Activated CD4-positive, alpha-beta T cell treated with anti-CD3 and anti-CD28 coated beads, Interleukin-2, amount 10 ng/mL, durations not matched to agents 7 days and 5 days (primary cell): ENCODE measurements at places on chromosomes 6 and 20.
A peak's percentile ranks its signal among the peaks of the same experiment; 100 is the strongest.

DNA sequence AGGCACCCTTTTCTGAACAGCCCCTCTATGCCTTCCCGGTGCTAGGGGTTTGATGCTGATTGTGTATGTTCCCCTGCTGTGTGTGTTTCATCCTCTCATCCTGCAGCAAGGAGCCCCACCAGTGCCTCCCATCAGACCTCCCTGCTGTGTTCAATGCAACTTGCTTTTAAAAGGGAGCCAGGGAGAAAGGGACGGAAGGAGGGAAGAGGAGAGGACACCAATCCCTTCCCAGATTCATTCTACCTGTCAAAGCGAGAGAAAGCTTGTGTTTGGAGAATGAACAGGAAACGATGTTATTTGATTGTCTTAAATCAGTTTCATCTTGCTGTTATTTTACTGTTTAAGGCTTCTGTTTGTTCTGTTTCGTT lies 259.2 kb downstream of the ADGB start:
- no peak for DNase-seq

DNA sequence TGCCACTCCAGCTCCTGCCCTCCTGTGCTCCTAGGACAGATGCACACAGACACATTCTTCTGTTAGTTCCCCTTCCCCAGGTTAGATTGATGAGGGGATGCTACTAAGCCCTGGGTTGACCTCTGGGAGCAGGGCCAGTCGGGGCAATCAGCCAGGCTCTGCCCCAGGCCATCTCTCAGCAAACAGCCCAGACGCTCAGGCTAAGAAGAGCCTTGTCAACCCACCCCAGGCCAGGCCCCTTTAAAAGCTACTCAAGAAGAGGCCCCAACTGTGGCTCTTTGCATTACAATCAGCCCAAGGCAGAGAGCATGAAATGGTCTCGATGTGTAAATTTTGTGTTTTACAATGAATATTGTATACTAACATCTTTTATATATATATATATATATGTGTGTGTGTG lies 107.4 kb downstream of the TFAP2A start:
- no peak for DNase-seq

DNA sequence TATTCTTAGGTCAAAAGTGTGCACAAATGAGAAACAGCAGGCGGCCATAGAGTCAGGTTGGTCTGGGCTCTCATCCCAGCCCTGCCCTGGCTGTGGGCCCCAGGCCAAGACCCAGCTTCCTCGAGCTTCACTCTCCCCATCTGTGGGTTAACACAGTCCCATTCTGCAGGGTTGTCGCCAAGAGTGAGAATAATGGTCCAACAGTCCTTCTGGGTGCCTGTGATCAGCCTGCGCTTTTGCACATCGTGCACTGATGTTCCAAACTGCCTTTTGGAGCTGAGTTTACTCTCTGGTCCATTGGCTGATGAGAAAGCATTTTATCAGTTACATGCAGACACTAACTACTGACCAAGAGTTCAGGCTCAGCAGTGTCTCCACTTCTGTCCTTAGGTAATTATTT lies 82.6 kb downstream of the INSM1 start:
- DNase-seq: no peak

- DNase-seq: no peak
These were observed 19.5 kb downstream of the DUSP22 start for GRCh38 chr6:311679-312220.

DNA sequence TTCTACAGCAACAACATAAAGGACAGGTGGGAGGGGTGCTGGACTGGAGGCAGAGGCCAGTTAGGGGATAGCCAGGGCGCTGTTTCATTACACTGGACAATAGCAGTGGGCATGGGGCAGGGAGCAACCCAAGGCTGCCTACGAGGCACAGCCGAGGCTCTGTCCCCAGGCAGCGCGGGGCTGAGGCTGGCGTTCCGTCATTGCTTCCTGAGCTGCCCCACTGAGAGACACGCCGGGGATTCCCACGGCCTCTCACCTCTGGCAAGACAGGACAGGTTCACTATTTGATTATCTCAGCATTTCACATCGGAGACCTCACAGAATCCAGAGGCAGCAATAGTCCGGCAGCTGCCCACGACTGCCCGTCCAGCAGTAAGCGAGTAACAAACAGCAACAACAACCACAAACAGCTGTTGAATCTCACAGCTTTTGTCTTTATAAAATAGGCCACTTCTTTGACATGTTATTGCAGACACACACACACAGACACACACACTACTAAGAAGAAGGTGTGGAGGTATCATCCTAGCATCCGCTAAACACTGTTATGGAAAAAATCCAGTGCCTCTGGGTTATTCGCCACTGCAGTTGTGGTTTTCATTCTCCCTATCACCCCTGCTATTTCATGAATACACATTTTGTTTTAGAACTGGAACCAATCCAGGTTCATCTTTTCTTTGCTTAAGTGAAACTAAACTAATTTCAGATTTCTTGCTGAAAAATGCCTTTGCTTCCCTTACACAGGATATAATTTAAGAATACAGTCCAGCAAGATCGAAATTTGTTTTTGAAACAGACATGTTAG lies 19.5 kb downstream of the KIF25 start:
- DNase-seq: no peak

- no peak for DNase-seq
These were observed 140.0 kb upstream of the NUP153 start for GRCh38 chr6:17846762-17847161.

DNA sequence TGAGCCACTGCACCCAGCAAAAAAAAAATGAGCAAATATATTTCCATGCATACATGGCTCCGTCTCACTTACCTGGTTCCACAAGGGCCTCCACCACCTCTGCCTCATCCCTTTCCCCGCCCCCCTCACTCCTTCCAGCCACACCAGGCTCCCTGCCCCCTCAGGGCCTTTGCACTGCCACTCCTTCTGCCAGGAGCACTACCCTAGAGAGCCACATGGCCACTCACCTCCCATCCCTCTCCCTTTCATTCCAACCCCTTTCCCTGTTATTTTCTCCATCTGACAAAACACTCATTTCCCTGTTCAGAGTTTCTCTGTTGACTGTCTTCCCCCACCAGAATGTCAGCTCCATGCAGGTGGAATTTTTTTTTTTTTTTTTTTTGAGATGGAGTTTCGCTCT lies 12.8 kb downstream of the SNAI1 start:
- no peak for DNase-seq

DNA sequence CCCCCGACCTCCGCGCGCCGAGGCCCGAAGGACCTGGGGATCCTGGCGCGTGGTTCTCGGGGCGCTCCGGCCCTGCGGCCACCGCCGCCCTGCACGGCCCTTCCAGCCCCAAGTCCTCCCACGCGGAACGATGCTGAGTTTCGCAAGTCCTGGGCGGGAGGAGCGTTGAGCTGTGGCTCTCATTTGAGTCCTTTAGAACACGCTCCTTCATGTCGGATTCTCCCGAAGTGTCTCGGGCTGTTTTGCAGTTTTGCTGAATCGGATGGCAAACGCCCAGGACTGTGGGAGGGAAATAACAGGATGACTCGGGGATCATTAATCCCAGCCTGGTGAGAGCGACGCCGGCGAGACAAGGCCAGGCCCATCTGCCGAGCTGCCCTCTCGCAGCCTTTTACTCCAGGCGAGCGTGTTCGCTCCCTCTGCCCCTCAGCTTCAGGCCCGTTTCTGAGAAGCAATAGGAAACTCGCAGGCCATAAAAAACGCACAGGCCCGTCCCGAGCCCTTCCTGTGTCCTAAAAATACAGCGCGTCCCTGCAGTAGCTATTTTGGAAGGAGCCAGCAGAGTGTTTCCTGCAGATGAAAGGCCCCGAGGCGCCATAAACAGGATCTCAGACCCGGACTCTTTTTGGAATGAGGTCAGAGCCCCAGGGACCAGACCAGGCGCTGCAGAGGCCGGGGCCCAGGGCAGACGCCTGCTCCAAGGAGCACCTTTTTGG lies 153.5 kb downstream of the DLL1 start:
- DNase-seq: no peak

DNA sequence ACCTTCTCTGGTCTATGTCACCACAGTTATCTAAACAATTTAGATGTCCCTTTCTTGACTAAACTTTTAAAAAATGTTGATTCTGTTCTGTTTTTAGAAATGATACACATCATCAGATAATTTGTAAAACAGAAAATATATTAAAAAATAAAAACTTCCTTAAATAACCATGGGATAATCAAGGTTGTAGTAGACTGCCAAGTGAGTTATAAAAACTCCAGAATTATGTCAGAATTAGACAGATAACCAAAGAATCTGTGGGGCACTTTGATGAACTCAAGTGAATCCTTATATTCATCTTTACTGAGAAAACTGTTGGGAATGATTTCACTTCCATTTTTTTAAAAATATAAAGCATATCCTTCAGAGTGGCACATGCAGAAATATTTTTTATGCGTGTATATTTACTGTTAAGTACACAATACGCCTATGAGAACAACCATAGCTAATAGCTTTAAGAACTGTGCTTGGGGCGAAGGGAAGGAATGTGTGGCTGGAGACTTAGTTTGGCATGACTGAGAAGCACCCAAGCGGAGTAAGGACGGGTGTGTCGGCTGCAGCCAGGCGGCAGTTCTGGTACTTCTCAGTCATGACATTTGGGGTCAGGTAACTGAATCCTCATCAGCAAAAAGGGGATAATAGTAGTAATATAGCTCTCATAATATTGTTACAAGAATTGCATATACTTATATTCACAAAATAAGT lies 604.7 kb upstream of the CITED2 start:
- DNase-seq: no peak

DNA sequence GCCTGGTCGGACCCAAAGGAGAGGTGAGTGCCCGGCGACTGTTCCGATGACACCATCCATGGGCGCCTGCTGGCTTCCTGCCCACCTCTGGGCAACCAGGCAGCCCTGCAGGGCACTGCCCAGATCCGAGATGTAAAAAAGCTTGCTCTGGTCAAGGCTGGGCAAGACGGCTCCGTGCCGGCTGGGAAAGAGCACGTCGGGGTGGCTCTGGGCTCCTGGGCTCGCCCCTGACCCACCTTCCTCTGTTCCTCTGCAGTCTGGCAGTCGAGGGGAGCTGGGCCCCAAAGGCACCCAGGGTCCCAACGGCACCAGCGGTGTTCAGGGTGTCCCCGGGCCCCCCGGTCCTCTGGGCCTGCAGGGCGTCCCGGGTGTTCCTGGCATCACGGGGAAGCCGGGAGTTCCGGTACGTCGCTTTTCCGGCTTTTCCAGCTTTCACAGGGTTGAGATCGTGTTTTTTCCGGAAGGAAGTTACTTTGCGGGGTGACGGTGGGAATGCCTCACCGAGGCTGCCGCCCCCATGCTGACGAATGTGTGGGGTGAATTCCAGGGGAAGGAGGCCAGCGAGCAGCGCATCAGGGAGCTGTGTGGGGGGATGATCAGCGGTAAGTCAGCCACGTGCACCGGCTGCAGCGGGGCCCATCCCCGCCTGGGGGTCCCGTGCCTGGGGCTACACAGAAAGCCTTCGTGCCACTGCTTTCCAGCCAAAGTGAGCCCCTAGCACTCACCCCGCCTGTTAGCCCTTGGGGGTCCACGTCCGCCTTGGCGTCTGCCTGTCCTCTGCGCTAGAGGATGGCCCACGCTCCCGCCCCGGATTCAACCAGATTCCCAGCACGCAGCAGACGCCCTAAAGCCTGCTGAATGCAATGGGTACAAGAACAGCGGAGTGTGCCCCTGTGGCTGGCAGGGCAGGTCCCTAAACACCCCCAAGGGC lies 19.3 kb downstream of the COL9A3 start:
- no peak for DNase-seq

DNA sequence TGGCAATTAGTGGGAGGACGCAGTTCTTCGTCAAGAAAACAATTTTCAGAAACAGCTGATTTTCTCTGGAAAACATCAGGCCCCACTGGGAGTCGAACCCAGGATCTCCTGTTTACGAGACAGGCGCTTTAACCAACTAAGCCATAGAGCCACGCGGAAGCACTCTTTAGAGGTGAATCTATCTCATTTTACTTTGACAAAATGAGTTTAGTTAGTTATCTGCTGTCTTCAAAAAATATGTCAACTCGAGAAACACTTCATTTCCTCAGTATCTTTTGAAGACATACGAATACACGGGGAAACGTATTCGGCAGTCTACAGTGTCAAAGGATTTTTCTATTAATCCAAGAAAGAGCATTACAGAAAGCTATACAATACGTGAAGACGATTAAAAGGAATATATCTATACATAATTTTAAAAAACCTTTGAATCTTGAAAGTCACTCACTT lies 26.7 kb downstream of the GPX6 start:
- peak; percentile 34 for DNase-seq
